NCI-H510A treated with DMSO at 0.1 percent for 48 hours (cell line): ENCODE measurements at places on chromosomes 7 and 10.

DNA sequence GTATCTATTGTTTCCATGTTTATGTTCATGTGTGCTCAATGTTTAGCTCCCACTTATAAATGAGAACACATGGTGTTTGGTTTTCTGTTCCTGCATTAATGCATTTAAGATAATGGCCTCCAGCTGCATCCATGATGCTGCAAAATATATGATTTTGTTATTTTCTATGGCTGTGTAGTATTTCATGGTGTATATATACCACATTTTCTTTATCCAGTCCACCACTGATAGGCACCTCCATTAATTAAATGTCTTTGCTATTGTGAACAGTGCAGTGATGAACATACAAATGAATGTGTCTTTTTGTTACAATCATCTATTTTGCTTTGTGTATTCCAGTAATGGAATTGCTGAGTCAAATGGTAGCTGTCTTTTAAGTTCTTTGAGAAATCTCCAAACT, 329.4 kb upstream of the MAGI2 start:
- DNase-seq: no peak

- no peak for DNase-seq
Observed at GRCh38 chr7:105743351-105744090, 132.9 kb downstream of the ATXN7L1 start.

DNA sequence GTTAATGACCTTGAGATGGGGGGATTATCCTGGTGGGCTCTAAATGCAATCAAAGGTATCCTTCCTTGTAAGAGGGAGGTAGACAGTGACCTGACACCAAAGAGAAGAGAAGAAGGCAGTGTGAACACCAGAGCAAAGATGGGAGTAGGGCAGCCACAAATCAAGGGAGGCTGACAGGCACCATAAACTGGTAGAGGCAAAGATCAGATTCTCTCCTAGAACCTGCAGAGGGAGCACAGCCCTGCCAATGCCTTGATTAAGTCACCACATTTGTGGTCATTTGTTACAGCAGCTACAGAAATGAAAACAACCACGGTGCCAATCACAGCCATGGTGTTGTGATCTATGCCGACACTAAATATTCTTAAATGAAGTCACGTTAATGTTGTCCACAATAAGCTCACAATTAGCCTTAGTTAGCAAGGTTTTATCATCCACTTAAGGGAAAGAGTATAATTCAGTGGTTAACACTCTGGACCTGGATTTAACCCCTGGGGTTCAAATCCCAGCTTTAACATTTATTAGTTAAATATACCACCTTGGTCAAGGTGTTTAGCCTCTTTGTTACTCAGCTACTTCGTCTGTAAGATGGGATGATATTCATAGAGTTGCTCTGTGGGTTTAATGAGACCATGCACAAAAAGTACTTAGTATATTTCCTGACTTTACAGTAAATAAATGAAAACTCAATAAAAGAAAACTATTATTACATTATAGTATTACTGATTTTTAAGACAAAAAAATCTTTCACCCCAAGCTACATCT, 70.8 kb downstream of the SGMS1 start:
- DNase-seq: no peak

DNA sequence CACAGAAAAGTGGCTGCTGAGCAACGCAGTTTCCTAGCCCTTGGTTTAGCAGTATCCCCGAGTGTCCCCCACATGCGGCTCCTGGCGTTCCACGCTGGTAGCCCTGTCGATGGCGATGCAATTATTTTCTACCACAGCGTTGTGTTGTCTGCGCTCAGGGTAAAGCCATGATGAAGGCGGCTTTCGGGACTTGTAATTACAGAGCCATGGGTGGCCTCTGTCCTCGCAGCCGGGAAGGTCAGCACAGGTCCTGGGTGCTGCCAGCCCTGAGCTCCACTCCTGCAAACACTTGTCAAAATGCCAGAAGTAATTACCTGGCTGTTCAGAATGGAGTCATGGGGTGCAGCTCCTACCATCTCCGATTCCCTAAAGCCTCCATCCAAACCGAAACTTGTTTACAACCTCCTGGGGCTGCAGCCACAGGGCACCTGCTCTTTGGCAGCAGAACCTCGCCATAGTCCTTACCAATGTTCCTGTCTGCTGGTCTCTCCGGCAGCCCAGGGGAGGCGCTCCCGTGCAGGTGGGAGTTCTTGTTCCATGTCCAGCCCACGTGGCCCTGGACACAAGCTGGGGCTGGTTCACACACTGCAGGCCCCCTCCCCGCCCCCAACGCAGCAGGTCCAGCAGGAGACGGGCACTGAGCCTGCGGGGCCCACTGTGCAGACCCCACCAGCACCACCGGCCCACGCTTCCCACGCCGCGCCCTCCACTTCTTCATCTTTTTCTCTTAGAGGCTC, 512.6 kb downstream of the PTPRN2 start:
- DNase-seq: peak; percentile 33

DNA sequence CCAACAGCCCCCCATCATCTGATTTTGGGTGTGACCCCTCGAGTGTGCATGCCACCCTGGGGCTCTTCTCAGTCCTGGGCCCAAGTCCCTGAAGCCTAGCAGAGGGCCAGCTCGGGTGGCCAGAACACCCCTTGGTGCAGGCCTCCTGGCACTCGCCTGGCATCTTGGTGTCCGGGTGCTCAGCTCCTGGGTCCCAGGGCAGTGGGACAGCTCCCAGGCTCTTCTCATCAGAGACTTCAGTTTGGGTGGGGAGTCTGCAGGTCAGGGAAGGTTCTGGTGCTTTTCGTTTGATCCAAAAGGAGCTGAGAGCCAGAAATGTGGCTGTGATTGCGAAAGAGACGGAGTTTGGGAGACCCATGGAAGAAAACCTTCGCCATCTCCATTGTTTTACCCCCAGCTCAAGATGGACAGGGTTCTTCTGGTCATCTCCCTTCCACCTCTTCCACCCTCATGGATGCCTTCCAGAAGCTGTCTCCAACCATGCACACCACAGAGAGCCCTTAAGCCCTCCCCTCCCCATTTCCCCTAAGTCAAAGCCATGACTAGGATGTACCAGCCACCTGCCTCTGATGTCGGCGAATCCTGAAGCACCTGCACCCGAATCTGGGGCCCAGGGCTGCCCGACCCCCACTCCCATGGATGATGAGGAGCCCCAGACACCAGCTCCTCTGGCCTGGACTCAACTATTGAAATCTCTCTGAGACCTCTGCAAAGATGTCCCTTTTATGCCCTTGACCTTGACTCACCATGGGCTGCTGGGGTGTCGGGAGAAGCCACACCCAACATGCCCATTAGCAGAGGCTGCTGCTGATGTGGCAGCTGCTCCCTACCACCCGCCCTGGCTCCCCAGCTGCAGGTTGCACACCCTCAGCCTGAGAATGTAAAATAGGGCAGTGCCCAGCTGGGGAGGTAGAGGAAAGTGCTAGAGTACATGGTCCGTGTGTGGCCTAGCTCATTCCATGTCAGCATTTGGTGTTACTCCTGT, 55.3 kb downstream of the ADCYAP1R1 start:
- DNase-seq: no peak

GRCh38 chr10:48511066-48511874, 93.6 kb downstream of the ARHGAP22 start:
- no peak for DNase-seq

GRCh38 chr7:156932006-156932405, 17.5 kb upstream of the NOM1 start:
- no peak for DNase-seq

DNA sequence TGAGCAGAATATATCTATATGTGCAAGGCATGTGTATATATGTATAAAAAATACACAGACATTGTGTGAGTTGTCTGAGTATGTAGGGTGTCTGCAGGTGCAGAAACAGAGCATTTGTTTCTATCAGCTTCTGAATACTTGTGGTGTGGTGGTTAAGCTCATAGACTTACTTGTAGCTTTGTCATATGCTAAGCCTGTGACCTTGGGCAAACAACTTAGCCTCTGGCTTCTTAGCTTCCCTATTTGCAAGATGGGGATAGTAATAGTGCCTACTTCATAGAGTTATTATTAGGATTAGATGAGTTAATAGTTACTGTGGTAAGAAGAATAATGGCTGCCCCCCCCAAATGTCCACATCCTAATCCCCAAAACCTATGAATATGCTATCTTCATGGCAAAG, 28.2 kb upstream of the PAX2 start:
- DNase-seq: no peak

GRCh38 chr10:93680412-93681047, 21.9 kb downstream of the FRA10AC1 start:
- peak; percentile 56 for DNase-seq

- no peak for DNase-seq
Observed at GRCh38 chr10:15123749-15124184, 26.6 kb downstream of the RPP38 start.

GRCh38 chr10:80118669-80119068, 13.9 kb upstream of the PLAC9 start:
- DNase-seq: no peak

- DNase-seq: no peak
Observed at GRCh38 chr7:47354831-47355541, 226.9 kb downstream of the TNS3 start.

DNA sequence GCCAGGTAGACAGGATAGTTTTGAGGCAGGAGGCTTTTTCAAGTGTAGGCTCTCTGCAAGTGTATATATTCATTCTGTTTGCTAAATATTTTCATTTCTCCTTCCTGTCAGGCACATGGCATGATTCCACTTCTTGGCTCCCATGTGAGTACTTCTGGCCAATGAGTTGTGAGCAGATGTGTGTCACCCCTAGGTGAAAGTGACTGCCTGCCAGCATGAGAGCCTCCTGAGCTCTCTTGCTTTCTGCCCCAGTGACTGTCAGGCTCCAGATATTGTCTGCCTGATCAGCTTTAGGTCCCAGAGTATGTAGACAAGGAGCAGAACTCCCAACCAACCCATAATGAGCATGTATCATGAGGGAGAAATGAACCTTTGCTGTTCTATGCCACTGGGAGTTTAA, 257.6 kb upstream of the NPY start:
- DNase-seq: no peak

- DNase-seq: no peak
Observed at GRCh38 chr7:112889268-112889667, 99.1 kb upstream of the TMEM168 start.

DNA sequence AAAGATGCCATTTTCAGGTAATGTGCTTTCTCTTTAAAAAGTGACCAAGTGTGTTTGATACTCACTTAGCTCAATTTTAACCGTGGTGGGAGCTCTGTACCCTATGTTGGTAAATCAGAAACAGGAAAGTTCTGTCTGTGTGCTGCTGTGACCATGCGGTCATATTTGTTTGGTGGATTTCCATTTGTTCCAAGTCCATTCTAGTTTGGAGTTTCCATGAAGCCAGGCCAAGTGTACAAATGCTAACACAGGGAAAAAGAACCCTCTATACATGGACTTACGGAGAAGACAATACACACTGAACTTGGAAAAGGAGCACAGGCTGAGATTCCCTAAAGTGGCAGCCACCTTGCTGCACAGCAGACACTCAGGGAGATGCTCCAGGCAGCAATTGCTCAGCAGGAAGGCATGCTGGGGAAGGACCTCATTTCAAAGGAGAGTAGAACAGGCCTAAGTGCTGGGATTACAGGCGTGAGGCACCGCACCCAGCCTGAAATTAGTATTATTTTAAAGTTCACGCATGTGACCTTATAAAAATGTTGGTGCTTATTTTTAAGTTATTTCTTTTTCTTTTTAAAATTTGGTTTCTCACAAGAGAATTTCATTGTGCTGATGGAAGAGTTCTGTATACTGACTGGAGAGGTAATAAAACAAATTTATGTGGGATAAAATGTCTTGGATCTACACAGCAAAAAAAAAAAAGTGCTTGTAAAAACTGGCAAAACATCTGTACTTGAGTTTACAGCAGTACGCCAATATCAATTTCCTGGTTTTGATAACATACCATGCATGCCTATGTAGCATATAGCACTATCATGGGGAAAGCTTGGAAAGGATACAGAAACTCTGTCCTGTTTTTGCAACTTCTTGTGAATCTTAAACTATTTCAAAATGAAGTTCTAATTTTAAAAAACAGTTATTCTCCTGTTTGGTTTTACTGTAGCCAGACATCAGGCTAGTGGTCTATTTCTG, 436.2 kb downstream of the KCNMA1 start:
- DNase-seq: no peak

DNA sequence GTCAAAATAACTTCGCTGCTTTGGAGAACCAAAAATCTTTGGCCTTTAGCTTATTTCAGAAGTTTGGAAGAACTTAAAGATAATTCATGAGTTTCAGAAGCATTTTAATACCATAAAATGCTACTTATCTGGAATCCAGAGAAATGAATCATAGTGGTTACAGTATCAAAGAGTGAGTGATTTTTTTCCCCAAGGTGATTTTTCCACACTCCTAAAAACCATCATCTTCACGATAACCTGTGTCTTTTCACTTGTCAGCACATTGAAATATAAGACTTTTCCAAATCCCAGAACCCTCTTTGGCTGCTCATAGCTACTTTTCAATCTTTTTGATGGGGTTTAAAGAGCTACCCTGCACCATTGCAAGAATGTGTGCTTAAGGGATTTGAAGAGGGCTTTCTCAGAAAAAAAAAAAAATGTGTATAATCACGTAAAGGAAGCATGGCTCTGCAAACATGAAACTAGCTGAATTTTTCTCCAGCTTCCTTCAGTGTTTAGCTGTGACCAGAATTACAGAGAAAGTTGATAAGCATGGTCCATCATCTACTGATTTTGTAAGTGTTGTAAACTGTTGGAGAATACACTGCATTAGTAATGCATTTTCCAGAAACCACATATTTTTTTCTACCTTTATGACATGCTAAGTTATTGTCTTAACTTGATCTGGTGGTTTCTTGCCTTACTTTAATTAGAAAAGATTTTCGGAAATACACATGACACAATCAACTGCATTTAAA, 134.9 kb downstream of the BICC1 start:
- no peak for DNase-seq

DNA sequence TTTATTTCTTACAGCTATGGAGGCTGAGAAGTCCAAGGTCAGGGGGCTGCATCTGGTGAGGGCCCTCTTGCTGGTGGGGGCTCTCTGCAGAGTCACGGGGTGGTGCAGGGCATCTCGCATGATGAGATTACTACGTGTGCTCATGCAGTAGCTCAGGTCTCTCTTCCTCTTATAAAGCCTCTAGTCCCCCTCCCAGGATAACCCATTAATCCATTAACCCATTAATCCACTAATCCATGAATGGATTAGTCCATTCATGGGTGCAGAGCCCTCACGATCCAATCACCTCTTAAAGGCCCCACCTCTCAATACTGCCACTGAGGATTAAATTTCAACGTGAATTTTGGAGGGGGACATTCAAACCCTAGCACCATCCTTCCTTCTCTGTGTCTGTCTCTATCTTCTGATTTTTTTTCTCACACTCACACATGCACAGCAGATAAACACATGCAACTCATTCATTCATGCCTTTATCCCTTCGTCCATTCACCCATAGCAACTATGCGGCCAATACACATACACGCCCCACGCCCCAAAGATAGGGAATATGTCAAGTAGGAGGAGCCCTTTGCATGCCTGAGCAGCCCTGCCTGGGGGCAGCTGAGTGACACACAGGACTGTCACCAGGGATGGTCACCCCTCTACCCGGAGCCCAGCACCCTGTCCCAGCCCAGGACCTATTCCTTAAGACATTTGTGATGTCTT, 86.5 kb downstream of the C10orf105 start:
- no peak for DNase-seq

GRCh38 chr7:157900011-157900410, 563.2 kb downstream of the DNAJB6 start:
- DNase-seq: no peak
